ENCODE measurements at places on chromosomes 6 and 20.
A peak's percentile ranks its signal among the peaks of the same experiment; 100 is the strongest.

- DNase-seq = no peak
Measured at GRCh38 chr20:46974669-46975434, 80.2 kb downstream of the EYA2 start.

DNA sequence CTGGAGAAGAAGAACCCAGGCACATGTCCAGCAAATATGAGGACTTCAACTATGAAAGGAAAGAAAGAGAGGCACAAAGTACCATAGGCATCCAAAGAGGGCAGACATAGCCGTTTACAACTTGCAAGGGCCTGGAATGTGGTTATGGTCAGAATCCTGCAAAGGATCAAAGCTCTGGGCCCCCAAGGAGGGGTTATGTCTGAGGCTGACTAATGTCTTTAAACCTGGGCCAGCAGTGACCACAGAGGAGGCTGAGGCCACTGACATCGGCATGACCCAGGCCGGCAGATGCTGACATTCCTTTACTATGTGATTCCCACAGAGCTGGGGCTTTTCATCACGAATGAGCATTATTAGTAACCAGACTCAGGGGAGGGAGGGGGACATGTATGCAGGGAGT lies 861.1 kb downstream of the DHX35 start:
- DNase-seq = no peak

DNA sequence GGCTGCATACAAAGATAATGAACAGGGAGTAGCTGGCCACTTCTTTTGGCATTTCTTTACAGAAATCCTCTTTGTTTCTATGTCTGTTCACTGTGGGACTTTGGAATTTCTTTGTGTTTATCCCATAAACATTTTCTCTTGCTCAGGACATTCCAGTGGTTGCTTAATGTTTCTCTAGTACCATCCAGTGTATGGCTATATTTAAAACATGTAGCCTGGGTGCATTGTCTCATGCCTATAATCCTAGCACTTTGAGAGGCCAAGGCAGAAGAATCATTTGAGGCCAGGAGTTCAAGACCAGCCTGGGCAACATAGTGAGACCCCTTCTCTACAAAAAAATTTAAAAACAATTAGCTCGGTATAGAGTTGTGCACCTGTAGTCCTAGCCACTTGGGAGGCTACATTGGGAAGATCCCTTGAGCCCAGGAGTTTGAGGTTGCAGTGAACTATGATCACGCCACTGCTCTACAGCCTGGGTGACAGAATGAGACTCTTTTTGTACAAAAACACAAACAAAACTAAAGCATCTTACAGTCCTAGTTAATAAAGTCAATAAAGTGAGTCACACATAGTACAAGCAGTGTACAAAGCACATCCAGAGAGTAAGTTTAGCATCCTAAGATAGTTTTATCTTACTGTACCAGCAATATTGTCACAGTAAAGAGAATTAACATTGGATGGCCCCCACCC lies 63.3 kb downstream of the ZFAND3 start:
- DNase-seq = no peak

- no peak for DNase-seq
Measured at GRCh38 chr6:52511163-52511562, 65.7 kb downstream of the TRAM2 start.

- peak; percentile 84 for DNase-seq
Measured at GRCh38 chr6:107115695-107116327, 496 bp upstream of the BEND3 start.

- no peak for DNase-seq
Measured at GRCh38 chr6:109526905-109527628, 44.0 kb upstream of the ZBTB24 start.

DNA sequence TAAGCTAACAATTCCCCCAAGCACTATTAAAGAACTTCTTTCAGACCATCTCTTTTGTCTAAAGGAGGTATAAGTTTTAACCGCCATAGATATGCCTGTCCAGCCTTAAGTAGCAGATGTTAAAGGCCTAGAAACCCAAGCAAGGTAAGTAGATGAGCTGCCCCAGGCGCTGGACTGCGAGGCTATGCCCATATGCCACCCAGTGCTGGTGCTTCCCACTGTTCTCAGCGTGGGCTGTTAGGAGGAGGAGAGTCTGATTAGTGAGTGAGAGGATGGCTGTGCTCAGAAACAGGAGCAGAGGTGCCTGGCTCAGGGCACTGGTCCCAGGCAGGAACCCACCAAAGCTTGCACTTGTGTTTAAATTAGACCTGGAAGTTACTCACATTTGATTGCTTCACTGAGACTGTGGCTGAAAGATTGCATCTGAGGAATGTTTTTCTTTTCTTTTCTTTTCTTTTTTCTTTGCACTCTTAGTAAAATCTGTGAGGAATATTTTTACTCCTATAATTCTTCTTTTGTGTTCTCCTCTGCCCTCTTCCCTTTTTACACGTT lies 32.2 kb downstream of the PRPH2 start:
- no peak for DNase-seq

DNA sequence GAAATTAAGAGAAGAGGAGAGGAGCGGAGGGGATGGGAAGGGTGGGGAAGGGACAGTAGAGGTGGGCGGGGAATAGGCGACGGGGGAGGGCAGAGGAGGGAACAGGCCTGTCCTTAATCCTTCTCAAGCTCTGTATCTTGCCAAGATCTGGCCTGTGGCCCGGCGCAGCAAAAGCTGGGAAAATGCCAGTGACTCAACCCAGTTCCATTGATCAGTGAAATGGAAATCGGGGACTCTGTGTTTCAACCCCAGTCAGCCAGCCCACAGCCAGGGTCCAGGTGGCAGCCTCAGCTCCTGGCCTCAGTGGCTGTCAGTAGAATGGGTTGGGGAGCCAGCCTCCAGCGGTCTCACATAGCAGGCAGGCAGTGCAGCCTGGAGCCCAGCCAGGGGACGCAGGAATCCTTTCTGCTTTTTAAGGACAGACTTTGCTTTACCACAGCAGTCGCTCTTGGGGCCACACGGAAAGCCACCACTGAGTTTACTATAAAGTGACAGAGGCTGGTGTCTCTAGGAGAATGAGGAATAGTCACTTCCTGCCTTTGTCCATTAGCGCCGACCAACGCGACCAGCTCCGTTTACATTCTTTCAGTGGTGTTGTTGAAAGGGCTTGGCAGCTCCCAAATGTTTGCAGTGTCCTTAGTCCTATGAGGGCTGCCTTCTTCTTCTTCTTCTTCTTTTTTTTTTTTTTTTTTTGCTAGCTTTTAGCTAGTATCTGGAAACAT lies 128.0 kb downstream of the RIN2 start:
- DNase-seq = no peak

GRCh38 chr6:91659891-91660290 lies 1073.0 kb upstream of the MAP3K7 start:
- no peak for DNase-seq

- DNase-seq = peak; percentile 22
Measured at GRCh38 chr6:2196079-2196679, 49.2 kb downstream of the GMDS start.

GRCh38 chr6:106608080-106608668 lies 21.1 kb downstream of the RTN4IP1 start:
- DNase-seq = peak; percentile 36

GRCh38 chr6:11923621-11924020 lies 88.5 kb upstream of the HIVEP1 start:
- no peak for DNase-seq

DNA sequence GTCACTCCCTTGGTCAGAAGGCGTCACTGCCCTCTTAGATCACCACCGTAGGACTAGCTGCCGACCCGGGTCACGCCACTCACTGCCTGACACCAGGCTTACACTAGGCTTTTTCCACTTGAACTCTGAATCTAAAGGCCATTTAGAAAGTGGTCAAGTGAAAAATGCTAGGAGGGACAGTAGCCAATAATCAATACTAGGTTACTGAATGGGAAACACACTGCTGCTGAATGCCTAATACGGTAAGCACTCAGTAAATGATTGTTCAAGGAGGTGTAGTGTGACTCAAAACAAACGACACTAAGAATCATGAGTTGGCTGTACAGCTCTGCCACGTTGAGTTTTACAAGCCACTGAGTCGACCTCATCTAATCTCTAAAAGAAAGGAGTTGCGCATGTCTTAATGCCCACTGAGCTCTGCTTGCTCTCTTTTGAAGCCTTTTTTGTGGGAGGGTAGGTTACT lies 760 bp upstream of the IBTK start:
- DNase-seq = peak; percentile 46

DNA sequence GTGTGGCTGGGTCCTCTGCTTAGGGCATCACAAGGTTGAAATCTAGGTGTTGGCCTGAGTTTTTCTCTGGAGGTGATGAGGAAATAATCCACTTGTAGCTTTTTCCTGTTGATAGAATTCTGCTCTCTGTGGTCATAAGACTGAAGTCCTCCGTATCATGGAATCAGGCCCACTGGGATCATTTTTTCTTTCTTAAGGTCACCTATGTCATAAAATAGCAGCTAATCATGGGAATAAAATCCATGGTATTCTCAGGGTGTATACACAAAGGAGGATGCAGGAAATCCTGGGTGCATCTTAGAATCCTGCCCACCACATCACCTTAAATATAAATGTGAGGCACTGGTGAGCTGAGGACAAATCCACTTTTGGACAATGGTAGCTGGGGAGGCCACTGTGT lies 72.7 kb downstream of the PRDM1 start:
- no peak for DNase-seq

DNA sequence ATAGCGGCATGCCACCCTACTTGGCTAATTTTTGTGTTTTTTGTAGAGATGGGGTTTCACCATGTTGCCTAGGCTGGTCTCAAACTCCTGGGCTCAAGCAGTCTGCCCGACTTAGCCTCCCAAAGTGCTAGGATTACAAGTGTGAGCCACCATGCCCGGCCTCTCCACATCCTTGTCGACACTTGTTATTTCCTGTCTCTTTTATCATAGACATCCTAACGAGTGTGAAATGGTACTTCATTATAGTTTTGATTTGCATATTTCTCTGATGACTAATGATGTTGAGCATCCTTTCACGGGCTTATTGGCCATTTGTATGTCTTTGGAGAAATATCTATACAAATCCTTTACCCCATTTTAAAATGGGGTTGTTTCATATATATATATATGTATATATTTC lies 39.0 kb upstream of the ASXL1 start:
- no peak for DNase-seq

DNA sequence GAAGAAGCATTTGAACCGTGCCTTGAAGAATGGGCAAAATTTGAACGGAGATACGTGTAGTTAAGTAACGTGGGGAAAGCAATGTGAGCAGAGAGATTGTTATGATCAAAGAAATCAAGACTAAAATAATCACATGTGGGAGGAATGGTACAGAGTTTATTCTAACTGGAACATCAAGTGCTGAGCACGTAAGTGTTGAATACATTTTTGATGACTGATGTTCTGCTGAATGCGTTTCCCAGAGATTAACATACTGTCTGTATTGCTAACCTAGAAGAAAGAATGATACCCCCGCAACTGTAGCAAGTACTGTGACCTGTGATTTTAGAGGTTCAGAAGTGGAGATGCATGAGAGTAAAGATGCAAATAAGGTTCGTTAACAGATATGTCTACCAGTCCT lies 146.9 kb upstream of the EPHA7 start:
- DNase-seq = no peak

DNA sequence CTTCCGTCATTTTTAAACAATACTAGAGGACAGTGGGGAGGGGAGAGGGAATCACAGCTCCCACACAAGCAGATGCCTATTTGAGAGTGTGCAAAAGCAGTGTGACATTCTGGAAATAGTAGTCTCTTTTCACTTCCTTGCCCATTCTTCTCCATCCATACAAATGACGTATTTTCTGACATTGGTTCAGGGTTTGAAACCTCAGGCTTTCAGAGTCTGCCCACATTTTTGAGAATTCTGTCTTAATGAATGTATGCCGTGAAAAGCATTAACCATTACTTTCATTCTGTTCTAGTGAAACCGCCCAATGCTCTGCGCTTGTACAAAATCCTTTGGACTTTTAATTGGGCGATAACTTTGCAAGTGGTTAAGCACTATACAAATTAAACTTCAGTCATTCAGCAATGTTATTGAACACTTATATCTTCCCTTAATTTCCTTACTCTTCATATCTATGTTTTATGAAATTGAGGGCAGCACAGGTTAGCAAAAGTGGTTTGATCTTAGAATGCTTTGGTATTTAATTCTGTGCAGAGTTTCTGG lies 265.7 kb downstream of the SOX4 start:
- no peak for DNase-seq

DNA sequence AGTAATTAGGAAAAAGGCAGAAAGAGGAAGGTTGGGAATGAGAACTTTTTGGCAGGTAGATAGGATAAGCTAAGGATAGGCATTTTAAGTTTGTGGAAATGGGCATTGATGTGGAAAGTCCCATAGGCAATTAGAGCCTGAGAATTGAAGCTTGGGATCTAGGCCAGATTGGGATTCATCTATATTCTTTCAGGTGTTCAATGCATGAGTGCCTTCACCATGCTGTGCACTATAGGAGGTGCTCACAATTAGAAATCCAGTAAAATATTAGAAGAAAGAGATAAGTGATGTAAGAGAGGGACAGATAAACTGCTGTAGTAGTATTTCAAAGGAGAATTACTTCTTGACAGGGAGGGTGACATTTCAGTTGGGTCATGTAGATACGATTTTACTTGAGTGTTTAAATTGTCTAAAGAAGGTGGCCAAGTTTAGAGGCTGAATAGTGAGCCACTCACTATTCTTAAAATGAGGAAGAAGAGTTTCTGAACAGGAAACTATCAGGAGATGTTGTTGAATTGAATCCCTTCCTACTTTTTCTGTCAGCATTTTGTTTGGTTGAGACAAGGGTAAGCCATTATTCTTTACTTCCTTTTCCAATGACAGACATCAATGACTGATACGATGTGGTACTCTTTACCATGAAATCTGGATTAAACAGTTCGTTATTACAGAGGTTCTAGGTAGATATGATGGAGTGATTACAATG lies 31.0 kb upstream of the CTAGE9 start:
- DNase-seq = no peak

DNA sequence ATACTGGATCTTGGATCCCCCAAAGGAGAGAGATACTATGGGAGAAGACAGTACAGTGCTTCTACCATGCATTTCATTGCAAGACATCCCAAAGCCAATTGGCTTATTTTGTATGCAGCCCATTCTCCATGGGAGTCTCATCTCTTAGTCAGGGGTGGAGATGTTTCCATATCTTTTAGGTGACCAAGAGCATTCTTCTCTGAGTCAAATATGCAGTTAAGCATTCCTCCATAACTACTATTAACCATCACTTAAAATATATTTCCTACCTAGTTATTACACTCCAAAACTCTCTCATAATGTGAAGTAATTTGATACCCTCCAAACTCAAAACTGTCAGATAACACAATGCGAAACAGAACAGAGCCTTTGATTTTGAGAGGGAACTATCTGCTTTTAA lies 542.6 kb downstream of the HDGFL1 start:
- no peak for DNase-seq

- DNase-seq = no peak
Measured at GRCh38 chr6:7727946-7728854, 2.3 kb downstream of the BMP6 start.

- DNase-seq = no peak
Measured at GRCh38 chr20:22106308-22106938, 401.0 kb downstream of the PAX1 start.
